Gastroesophageal sphincter (tissue), 4 donors: ENCODE measurements at places on chromosomes 1 and 21.

- no peak for ATAC-seq
These were observed 17.2 kb downstream of the KCNA2 start for GRCh38 chr1:110588991-110589390.

DNA sequence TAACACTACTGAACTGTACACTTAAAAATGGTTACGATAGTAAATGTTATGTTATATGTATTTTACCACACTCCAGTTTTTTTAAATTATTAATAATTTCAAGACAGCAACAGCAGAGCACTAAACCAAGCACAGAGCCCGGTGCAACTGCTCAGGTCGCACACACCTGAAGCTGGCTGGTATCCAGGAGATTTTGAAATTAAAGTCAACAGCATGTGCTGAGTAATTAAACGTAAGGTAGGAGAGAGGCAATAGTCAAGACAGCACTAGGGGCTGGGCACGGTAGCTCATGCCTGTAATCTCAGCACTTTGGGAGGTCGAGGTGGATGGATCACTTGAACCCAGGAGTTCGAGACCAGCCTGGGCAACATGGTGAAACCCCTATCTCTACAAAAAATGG, 35.1 kb upstream of the SLC30A10 start:
- no peak for ATAC-seq

DNA sequence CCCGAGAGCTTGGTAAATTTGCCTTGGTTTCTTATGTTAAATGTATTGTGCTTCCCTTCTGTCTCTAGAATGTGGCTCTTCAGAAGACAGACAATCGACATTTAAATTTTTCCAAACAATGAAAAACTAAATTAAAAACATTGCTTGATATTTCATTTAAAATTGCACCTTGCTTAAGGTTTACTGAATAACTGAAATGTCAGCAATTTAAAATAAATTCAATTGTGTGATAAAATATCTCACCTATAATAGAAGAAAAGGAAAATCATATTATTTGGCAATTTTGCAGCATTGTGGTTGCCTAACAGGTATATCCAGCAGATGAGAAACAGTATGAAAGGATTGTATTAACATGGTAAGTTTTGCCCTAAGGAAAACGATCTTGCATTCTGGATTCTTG, 56.5 kb downstream of the MAP3K21 start:
- no peak for ATAC-seq

DNA sequence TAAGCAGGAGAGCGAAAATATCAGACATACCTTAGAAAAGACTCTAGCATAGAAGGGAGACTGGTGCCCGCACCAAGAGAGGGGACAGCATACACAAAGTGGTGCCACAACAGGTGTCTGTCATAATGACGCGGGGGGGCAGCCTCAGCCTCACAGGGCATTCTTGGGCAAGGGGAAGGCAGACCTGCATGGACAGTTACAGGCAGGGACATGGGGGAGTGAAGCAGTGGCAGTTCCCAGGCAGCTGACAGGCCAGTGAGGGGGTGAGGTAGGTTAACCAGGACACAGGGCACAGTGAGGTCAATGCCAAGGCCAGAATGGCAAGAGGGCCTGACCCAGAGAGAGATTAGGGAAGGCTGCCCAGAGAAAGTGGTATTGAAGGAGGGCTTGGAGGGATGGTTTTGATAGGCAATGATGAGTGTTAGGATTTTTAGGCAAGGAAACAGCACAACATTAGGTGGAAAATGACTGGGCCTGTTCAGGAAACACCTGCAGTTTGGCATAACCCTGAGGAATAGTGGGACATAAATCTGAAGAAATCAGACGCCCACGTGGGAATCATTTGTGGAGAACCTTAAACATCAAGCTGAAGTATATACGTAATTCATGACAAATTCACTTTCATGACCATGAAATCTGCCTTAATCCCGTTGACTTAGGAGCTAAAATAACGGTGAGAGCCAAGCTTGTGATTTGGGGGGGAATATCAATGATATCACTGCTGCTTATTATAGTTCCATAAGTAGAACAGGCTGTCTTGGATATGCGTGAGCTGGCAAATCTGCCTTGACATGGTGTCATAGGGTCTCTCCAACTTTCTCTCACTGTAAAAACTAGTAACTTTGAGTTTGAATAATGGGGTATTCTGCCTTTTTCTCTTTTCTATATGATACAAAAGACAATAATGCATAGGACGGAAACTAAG, 8.9 kb downstream of the PTPN14 start:
- ATAC-seq = no peak

DNA sequence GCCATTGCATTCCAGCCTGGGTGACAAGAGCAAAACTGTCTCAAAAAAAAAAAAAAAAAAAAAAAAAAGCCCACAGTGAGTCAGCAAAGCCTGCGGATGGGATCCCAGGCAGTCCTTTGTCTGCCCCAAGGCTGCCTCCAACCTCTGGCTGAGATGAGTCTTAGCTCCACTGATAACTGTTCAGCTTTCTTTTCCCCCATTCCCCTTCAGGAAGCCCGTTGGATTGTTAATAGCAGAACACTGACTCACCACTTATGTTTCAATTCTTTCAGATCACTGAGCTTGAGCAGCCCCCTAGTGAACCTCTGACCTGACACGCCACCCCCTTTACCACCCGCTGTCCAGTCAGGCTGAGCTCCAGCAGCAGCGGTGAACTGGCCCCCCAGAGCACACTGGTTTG, 57.5 kb downstream of the ERG start:
- no peak for ATAC-seq

GRCh38 chr1:240415532-240415931, 196.4 kb downstream of the GREM2 start:
- no peak for ATAC-seq

DNA sequence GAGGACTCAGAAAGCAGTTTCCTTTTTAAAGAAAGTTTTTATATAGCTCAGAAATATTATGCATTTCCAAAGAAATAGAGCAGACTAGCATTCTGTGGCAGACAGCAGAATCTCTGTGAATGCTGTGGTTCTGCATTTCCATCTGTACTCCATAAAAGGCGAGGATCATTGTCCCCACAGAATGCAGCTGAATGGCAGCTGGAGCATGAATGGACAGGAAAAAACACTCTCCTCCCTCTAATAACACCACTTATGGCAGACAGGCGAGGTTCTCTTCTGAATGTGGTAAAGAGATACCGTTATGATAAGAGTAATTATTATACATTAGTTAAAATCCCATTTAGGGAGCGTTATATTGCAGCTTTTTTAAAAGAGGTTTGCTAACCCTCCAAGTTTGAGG, 81.4 kb upstream of the WLS start:
- no peak for ATAC-seq

GRCh38 chr1:15963363-15963967, 12.4 kb downstream of the ZBTB17 start:
- no peak for ATAC-seq
